ENCODE measurements at places on chromosomes 6 and 20.

DNA sequence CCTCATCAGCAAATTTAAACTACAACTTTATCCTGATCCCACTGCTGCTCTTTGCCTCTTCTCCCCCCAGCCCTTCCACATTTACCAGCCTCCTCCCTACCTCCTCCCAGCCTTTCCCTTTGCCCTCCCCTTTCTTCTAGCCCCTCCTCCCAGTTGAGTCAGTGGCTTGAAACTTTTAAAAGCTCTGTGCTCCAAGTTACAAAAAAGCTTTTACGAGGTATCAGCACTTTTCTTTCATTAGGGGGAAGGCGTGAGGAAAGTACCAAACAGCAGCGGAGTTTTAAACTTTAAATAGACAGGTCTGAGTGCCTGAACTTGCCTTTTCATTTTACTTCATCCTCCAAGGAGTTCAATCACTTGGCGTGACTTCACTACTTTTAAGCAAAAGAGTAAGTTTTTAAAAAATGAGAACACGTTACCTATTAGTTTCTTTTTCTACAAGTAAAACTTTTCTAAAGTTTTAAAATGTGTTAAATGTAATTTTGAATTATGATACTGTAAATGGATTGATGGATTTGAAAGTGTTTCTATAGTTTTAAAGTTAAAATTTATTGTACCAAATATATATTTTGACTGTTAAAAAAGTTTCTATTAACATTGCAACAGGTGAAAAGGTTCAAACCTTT, at the start of gene GJA1:
GJA1 (plus strand) TSS at position 203 of the 626 bp plus-strand sequence. CDS start 11,202 bp downstream, outside the sequence.
- no peak for DNase-seq

GRCh38 chr6:105815661-105816555, 270.2 kb upstream of the PRDM1 start:
- DNase-seq = no peak

DNA sequence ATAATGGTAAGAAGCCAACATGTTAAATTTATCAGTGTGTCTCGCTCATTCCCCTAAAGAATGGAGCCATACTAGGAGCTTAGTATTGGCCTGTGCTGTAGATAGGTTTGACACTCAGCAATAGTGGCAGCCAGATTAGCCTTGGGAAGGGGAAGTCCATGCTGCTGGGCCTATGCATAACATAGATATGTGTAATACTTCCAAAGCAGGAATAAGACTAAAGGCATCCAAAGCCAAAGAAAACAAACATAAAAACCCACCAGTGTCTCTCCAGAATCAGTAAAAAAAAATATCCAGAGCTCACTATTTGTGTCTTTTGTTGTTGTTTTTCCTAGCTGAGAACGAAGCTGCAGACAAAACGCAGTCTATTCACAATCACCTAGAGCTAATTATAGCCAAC, 104.2 kb upstream of the STXBP5 start:
- no peak for DNase-seq

DNA sequence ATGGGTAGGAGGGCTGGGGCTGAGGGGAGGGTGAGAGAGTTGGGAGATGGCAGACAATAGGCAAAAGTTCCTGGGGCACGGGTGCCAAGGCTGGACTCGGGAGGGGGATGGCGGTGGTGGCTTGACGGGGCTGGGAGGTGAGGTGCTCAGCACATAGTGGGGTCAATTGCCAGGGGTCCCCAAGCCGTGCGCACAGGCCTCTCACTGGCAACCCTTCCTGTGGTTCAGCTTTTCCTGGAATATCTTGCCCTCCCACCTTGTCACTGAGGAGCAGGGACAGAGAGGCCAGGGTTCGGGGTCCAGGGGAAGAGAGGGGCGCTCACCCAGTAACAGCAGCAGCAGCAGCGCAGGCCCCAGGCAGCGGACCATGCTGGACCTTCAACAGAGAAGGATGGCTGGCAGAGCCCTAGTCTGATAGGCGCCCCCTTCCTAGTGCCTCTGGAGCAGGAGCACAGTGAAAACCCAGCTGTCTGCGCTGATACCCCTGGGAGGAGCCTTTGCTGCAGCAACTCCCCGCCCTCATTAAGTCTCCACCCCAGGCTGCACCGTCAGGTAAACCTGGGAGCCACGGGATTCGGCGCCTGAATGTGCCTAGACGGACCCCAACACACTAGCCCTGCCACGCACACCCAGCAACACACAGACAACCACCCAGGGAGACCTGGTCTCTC, at the start of gene GFRA4:
GFRA4 (minus strand) TSS at position 369 of the 671 bp plus-strand sequence; CDS start at position 369, 0 bp downstream.
- DNase-seq = no peak

DNA sequence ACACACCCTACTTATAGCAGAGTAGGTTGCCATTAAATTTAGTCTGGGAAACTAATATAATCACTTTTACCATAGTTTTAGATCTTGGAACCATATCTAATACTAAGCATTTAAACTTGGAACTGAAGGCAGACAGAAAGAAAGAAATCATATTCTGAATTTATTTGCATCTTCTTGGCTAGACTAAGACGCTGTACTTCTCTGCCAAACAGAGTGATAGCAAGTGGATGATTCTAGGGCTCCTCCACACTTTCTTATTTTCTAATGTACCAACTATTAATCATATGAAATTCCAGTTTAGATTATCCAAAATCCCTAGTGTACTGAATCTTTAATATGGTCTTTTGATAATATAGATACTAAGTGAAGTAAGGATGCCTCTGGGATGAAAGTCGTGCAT, 277.0 kb downstream of the CENPW start:
- DNase-seq = no peak

- DNase-seq = no peak
Observed at GRCh38 chr6:24397631-24398030, 5.1 kb upstream of the MRS2 start.

GRCh38 chr20:7608250-7608649, 332.0 kb downstream of the HAO1 start:
- no peak for DNase-seq

- no peak for DNase-seq
Observed at GRCh38 chr6:3230900-3231246, 3.4 kb upstream of the TUBB2B start.

DNA sequence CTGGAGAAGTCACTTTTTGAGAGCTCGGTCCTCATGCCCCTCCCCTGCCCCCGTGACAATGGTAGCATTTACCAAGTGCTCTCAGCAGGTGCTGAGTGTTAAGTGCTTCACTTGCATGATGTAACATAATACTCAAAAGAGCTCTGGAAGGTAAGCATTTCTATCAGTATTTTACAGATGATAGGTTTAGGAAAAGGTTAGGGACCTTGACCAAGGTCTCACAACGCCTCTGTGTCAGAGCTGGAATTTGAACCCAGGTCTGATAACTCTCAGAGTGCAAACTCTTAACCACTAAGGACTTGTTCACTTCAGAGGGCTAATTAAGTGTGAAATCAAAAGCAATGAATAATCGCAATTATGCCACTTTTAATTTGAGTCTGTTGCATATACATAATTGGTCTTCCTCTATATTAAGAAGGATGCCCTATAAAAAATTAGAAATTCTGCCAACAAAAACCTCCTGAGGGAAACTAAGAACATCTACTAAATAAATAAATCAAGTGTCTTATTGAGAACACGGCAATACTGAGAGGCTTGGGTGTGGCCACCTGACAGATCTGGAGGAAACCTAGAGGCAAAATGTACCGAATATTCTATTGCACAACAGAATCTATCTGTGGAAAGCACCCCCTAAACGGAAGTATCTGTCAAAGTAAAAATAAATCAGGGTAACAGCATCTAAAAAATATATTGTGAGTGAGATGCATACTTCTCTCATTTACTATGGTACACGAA, 109.8 kb downstream of the BACH2 start:
- DNase-seq = no peak

- DNase-seq = no peak
Observed at GRCh38 chr6:41625442-41625841, 12.8 kb upstream of the MDFI start.

GRCh38 chr20:41290804-41291389, 26.6 kb downstream of the ZHX3 start:
- no peak for DNase-seq

All from SW 1271 (cell line).